Fibroblast of mammary gland (primary cell): ENCODE measurements at places on chromosomes 3 and 15.

- no peak for DNase-seq
Measured at GRCh38 chr3:139241783-139242182, 102.0 kb upstream of the MRPS22 start.

- DNase-seq, result no peak
Measured at GRCh38 chr3:50255251-50255615, 13.7 kb upstream of the SEMA3B start.

- no peak for DNase-seq
Measured at GRCh38 chr3:64354956-64355355, 129.7 kb upstream of the PRICKLE2 start.

DNA sequence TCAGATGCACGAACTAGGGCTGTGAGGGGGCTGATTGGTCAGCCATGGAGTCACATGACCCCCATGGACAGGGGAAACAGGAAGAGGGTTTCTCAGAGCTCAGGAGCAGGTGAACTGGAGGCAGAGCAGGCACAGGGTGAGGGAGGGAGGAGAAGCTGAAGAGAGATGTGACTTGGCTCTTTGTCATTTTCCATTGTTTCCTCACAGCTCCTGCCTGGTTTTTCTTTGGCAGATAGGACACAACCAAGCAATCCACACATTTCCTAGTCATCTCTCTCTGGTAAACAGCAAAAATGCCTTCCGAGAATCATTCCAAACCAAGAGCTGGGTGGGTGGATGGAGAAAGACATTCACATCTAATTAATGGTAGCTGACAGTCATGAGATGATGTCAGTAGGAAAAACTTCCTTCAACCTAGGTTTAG, 43.4 kb upstream of the LMCD1 start:
- DNase-seq, result peak; percentile 92

DNA sequence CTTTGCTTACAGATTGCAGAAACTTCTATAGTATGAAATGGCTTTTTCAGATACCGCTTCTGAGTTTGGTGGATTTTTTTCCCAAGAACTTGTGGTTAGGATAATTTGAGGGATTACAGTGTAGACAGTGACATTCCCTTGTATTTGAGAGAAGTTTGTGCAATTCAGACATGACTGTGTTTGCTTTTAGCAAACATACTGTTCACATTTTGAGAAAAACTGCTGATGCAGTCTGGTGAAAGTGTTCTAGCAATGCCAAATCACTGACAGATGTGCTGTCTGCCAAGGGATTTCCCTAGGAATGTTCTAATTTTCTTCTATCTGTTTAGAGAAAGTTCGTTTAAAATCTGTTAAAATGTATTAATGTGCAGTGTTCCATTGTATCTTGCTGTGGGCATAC, 652.6 kb downstream of the FHIT start:
- peak; percentile 68 for DNase-seq

GRCh38 chr3:129312021-129312639, 33.5 kb downstream of the HMCES start:
- peak; percentile 73 for DNase-seq

- no peak for DNase-seq
Measured at GRCh38 chr3:12343047-12343501, 54.2 kb downstream of the PPARG start.

DNA sequence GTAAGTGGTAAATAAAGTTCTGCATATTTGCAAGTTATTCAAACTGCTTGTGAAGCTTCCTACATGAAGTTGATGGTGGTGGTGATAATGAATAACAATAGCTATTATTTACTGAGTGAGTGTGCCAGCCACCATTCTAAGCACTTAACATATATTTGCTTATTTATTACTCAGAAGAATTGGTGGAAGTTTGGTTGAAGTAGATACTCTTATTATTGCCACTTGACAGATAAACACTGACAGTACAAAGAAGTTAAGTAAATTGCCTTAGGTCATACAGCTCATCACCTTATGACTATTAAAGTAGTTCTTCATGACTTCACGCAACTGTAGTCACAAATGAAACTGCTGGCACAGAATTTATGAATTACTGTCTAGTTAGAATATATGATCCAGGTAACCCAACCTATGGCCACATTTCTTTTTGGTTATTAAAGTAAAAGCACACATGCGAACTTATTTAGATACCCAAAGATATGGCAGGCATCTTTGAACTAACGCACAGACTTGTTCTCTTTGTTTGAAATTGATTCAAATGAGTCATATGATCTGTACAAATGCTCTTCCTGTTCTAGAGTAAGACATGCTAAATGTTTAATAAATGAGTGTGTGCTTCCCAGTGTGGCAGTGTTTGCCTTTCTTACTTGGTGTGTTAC, 99.8 kb upstream of the NR2F2 start:
- peak; percentile 65 for DNase-seq

GRCh38 chr3:99901200-99901926, 83.7 kb downstream of the CMSS1 start:
- DNase-seq, result peak; percentile 92

- DNase-seq, result no peak
Measured at GRCh38 chr15:97585408-97585807, 375.1 kb upstream of the ARRDC4 start.

DNA sequence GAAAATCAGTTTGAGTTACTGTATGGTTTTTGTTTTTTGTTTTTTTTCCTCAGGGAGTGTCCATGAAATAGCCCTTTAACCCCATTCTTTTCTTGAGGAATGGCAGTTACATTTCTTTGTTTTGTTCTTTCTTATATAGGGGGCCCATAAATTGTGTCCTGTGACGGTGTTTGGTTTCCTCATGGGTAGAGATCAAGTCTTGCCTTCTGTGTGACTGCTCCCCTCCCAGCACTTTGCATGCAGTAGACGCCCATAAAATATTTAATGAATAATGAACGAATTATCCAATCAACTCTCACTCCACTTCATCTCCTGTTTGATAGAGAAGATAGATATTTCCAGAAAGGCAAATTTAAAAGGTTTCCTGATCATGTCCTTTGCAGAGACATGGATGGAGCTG, 78.1 kb downstream of the CADPS start:
- no peak for DNase-seq

DNA sequence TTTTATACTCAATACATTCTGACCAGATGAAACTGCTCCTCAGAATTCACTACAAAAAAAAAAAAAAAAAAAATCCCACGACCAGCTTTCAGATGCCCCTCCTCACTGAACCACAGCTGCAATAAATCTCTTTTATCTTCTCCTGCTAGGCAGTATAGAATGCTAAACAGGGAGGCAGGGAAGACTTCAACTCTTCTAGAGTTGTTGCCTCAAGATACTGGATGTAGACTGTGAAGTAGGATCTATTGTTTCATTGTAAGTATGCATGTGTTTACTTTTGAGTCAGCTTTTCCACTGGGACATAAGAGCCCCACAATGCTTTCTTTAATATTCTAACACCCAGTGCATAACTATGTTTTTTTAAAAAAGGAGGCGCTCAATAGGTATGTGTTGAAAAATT, 401.4 kb downstream of the TBL1XR1 start:
- no peak for DNase-seq

GRCh38 chr3:34676436-34676835, 878.0 kb downstream of the PDCD6IP start:
- peak; percentile 5 for DNase-seq

- peak; percentile 35 for DNase-seq
Measured at GRCh38 chr15:94412979-94413746, 181.8 kb downstream of the MCTP2 start.

- peak; percentile 3 for DNase-seq
Measured at GRCh38 chr3:106326941-106327695, 458.3 kb upstream of the CBLB start.

DNA sequence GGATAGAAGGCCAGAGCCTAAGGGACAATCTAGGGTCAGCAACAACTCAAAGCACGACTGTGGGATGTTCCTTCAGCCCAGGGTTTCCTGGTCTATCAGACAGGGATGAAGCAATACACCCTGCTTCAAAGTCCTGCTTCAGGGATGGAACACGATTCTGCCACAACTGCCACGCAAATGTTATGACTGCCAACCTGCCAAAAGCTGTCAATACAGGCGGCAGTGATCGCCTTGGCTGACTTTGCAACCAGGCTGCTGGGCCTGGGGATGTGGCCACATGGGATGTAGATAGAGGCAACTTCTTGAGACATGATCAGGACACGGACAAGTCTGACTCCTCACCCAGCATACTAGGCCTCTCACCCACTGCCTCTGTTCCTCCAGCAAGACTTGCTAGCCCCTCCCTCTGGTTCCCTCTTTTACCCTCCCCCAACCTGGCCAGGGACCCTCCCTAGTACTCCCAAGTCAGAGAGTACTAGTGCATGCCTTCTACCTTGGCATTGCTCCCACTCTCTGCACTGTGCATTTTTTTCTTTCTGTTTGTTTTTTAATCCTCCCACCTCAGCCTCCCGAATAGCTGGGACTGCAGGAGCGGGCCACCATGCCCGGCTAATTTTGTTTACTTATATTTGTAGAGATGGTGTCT, 7.6 kb downstream of the CCDC12 start:
- DNase-seq, result no peak

- no peak for DNase-seq
Measured at GRCh38 chr3:177333533-177334520, 136.5 kb upstream of the TBL1XR1 start.

DNA sequence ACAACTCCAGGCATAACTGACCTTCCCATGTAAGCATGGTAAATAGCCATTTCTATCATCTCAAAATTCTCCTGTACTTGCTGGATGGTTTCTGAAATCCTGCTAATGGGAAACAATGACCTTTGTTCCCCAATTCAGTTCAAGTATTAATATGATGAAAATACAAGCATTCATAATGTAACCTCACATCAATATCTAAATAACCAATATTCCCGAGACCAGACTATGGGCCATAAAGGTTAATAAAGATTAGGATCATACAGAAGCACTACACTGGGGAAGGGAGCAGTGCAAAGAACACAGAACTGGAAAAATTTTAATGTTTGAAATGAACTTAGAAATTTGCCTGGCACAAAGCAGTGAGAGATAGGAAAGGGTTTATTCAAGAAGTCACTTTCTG, 151.3 kb upstream of the SETMAR start:
- DNase-seq, result no peak

DNA sequence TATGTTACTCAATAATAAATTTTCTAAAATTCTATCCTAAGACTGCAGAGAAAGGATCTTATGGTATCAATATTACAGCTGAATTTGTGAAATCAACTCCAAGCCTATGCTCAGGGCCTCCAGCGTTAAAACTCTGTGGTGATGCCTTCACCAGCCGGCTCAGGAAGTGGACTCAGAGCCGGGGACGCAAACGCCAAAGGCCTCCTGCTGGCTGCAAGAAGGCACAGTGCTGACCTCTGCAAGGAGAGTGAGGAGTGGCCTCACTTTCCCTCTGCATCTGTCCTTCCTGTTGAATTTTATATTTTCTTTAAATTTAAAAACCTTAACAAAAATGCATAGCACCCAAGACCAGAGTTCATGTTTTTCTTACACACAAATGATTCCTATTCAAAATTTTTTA, 48.5 kb downstream of the HERC2 start:
- DNase-seq, result peak; percentile 7

DNA sequence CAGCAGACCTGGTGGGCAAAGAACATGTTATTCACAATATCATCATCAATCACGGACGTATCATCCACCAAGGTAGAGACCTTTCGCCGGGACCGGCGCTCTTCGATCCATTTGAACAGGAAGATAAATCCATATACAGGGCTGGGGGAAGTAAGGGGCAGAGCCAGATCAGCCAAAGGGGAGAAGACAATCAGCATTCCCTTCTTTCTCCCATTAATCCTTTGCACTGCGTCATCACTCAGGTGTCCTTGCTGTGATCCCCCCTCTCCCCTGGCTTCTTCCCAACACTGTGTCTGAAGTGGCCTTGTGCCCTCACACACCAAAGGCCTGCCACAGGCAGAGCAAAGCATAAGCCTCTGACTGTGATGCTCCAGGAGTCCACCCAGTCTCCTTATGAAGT, 36.4 kb downstream of the SEMA3G start:
- DNase-seq, result no peak

GRCh38 chr15:37219211-37219701, 118.9 kb upstream of the MEIS2 start:
- DNase-seq, result no peak

DNA sequence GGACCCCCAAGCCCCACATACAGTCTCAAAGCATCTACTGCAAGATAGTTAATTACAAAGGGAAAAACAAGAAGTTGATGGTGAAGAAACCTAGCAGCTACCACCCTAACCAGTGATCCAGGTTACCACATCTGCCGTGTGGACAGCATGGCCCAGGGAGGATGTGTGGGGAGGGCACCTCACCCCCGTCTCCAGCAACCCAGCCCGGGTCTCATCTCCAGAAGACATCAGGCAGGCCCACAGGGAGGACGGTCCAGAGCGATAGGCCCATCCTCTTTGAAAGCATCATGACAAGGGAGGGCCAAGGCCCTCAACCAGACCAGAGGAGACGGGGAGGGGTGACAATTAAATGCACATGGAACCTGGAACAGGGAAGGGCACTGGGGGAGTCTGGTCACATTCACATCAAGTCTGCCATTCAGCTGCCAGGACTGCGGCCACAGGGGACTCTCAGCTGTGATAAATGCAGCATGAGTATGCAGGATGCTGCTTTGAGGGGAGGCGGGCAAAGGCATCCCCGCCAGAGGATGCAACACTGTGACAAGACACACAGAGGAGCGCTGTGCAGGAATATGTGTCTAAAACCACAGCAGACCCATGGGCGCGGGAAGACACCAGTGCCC, 18.8 kb downstream of the ZXDC start:
- no peak for DNase-seq

- DNase-seq, result no peak
Measured at GRCh38 chr3:101884776-101885175, 35.5 kb downstream of the NFKBIZ start.

DNA sequence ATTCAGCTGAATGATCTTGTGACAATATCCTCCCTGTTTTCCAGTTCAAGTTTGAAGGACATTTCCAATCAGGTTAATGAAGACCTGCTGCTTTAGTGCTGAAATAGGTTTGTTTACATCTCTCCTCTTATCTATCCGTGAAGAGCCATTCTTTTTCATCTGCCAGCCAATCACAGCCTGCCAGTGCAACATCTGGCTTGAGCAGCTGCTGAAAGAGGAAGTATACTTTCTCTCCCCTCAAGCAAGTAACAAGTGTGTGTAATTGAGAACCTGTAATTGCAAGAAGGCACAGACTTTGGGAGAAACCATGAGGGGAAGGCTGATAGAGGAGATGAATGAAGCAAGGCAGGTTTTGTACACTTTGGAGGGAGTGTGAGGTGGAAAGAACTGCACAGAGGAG, 404.3 kb downstream of the AGBL1 start:
- no peak for DNase-seq

DNA sequence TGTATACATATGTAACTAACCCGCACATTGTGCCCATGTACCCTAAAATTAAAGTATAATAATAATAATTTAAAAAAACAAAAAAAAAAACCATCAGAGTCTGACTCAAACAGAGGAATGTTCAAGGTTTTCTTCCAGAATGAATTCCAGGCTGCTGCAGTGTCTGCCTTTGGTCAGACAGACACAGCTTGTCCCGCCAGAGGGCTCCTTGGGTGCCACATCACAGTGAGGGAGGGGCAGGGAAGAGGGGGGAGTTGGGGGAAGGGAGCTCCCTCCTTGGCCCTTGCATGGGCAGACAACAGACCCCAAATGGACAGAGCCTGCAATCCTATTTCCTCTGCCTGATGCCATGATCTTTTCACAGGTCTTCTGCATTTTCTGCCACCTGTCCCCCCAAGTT, 36.5 kb downstream of the ITGB5 start:
- DNase-seq, result peak; percentile 55

- no peak for DNase-seq
Measured at GRCh38 chr15:68203956-68204355, 1.2 kb downstream of the CALML4 start.
